ENCODE measurements at places on chromosomes 2 and 18.

- DNase-seq: no peak
Measured at GRCh38 chr2:134508391-134508790, 210.4 kb downstream of the TMEM163 start.

DNA sequence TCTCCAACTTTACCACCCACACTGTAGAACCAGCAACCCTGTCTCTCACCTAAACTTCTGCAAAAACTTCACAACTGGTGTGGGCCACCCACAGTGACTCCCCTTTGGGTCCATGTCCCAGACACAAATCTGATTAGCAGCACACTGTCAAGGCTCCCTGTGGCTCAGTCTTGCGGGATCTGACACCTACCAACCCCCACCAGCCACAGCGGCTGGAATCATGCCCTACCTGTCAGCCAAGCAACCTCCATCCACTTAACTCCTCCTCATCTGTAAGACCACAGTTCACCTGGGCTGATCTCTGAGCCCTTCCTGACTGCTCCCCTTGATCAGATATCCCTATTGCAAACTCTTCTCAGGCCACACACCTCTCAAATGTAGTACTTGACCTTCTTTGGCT, 14.6 kb downstream of the TCF4 start:
- DNase-seq: no peak

- DNase-seq: no peak
Measured at GRCh38 chr2:1153920-1154319, 203.3 kb downstream of the SNTG2 start.

GRCh38 chr2:162113776-162114168, 38.3 kb downstream of the GCG start:
- DNase-seq: no peak

DNA sequence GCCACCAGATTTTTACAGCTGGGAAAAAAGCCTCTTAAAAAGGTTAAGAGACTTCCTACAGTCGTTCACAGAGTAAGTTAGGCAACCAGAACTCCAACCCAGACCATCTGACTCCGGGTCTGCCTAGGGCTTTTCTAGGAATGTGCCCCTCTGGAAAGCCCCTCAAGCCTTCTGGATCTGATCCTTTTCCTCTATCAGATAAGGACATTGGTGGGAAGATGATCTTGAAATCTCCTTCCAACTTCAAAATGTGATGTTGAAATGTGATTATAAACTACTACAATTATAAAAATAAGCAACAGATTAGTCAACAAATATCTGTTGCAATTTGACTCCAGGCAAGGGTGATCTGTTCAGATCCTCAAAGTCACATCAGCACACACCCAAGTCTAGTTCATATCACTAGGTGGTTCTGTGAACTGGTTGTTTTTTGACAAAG, 270.4 kb downstream of the ARHGAP15 start:
- no peak for DNase-seq

DNA sequence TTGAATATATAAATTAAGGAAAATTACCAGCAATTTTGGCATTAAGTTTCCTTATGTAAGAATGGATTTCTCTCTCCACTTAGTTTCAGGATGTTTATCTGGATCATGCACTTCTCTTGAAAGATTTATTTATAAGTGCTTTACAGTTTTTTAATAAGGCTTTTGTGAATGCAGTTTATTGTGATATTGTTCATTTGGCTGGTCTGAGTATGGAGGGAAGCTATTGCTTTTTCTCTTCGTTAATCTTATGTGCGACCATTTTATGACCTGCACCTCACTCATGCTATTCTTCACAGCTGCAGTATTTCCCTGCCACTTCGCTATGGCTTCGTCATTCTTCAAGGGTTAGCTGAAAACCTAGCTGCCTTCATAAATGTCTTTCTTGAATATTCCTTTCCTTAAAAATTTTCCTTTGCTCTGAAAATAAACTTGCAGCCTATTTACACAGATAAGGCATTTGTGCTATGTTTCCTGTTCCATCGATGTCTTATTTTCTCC, 233.4 kb downstream of the SOCS6 start:
- no peak for DNase-seq
